ENCODE measurements at places on chromosomes 5 and 9. TPM values are rescaled to one million over a fixed set of nuclear protein-coding genes. Genes with fewer than 3 reads are reported as not detected.

DNA sequence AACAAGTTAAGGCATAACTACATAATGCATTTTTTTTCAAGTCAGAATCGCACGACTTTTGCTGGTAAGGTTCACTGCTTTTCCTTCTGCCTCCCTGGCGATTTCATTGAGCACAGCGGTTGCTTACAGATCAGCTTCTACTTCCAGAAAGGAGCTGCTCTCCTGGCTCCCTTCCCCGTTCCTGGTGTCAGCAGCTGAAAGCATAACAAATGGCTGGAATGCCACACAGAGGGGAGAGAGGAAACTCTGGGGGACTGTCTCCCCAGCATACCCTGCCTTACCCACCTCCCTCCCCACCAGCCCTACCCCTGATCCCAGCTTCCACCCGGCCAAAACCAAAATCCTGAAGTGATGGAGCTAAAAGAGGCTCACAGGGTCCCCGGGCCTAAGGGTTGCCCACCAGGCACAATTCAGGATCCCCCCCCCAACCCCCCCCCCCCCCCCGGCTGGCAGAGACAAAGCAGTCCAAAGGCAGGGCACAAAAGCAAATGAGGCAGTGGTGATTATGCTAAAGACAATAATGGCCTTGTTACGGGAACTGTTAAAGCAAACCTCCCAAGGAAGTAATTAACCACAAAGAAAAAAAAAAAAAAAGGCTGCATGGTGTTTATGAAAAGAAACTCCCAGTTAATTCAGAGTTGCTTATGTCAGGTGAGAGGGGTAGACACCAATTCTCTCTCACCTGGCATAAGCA, 126.1 kb upstream of the WWC1 start:
- peak; percentile 33 for DNase-seq

- DNase-seq, result no peak
Measured at GRCh38 chr9:72355153-72355552, 9.9 kb downstream of the ZFAND5 start.

DNA sequence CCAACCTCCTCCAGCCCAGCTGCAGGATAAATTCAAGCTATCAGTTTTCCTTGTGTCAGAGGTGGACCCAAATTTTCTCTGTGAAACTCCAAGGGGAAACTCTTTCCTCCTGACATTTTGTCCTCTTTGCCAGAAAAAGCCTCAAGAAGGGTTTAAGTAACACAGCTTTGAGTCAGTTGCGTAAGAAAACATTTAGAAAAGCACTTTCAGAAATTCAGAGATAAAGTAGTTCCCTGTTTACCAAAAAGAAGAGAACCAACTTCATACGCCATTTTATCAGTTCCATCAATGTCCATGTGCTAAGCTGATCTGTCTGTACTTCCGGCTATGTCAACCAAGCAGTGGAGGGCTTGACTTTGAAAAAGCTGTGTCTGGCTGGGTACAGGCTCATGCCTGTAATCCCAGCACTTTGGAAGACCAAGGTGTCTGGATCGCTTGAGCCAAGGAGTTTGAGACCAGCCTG, 19.9 kb upstream of the SUSD1 start:
- no peak for DNase-seq

TMC1 gene
- 0.95 TPM for total RNA-seq

DNA sequence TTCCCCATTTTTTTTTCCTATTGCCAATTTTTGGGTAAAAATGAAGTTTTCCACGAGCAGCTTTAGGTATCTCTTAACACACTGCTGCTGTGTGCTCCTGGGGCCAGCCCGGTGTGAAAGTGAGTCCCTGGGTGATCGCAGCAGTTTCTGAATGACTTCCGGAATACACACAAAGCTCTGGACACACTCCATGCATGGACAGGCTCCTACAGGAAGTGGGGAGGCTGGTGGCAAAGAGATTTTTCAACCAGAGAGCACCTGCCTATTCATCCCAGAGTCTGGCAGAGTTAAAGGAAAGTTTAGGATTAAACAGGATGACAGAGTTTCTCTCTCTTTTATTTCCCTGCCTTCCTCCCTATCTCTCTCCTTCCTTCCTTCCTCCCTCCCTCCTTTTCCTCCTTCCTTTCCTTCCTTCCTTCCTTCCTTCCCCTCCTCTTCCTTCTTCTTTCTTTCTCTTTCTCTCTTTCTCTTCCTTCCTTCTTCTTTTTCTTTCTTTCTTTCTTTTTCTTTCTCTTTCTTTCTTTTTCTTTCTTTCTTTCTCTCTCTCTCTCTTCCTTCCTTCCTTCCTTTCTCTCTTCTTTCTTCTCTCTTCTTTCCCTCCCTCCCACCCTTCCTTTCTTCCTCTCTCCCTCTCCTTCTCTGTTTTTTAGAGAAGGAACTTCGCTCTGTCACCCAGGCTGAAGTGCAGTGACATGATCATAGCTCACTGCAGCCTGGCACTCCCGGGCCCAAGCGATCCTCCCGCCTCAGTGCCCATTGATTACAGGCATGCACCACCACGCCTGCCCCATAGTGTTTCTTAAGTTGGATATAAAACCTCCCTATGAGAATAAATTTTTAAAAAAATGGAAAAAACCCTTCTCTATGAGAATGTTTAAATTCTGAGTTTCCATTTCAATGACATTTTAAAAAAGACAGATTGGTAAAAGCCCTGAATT, 38.7 kb upstream of the UBTD2 start:
- DNase-seq, result no peak

- DNase-seq, result no peak
Measured at GRCh38 chr9:94909250-94909894, 182.9 kb downstream of the AOPEP start.

CDH12 gene
- not detected for total RNA-seq

DNA sequence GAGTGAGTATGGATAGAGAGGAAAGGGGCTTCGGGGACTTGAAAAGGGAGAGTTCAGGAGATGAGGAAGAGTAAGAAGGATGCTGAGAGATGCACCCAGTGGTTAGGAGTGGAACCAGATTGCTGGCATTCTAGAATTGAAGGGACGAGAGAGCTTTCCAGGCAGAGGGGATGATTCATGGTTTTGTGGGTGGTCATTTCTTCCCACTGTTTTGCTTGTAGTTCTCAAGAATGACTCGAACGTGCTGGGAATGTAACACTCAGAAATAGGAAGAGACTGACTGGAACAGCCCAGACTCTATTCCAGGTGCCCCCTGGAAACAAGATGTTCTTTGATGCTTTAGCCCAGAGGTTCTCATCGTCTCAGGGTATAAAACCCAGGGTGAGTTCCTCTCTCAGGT, 294.2 kb downstream of the ICE1 start:
- no peak for DNase-seq

GRCh38 chr9:134623258-134624066, 18.1 kb upstream of the COL5A1 start:
- DNase-seq, result no peak

DNA sequence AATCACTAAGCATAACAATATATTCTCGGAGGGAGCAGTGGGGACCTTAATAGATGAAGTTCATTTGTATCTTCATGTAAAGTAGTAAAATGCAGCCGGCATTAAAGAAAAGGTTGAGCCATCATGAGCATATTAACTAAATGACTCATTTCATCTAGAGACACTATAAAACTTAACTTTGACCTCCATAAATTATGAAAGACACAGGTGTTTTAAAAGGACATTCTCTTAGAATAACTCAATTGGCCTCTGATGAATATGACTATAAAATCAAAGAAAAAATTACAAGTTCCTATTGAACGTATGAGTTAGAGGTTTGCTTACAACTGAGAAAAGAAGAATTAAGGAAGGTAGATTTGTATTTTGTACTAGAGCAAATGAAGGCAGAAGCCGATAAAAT, 220.3 kb downstream of the SEMA5A start:
- DNase-seq, result no peak

- no peak for DNase-seq
Measured at GRCh38 chr5:177189416-177189815, 55.8 kb downstream of the NSD1 start.

IFNA8 gene
- not detected for total RNA-seq

GRCh38 chr5:41509399-41510175, 814 bp downstream of the PLCXD3 start:
- peak; percentile 54 for DNase-seq

RAB3C gene
- 18.3 TPM for total RNA-seq

KCNN2 gene
- total RNA-seq, result 18.6 TPM

GRCh38 chr5:105849701-105850100, 1821.0 kb downstream of the EFNA5 start:
- no peak for DNase-seq

GRCh38 chr9:32625320-32625719, 10.1 kb downstream of the TAF1L start:
- DNase-seq, result no peak

DNA sequence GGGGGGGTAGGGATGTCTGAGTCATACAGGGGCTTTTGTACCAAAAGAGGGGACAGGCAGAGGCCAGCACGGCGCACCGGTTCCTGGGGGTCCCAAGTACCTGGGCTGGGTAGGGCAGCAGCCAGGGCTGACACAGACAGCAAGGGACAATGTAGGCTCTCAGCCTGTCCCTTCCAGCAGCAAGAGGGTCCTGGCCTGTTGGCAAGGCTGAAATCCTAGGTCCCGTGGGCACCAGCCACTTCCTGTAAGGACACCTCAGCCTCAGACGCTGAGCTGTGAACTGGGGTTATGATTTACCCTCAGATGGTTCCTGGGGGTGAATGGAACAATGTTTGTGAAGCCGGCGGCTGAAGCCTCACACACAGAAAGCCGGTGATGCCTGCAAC, 41.3 kb downstream of the NACC2 start:
- no peak for DNase-seq
